Kasumi-1 (cell line): ENCODE measurements at places on chromosomes 12 and 14.

GRCh38 chr14:43894534-43894933, 612.5 kb downstream of the FSCB start:
- peak; percentile 58 for DNase-seq

GRCh38 chr12:68378872-68379606, 46.9 kb upstream of the MDM1 start:
- DNase-seq, result no peak

- no peak for DNase-seq
Measured at GRCh38 chr14:64795211-64795610, 84.5 kb downstream of the SPTB start.

DNA sequence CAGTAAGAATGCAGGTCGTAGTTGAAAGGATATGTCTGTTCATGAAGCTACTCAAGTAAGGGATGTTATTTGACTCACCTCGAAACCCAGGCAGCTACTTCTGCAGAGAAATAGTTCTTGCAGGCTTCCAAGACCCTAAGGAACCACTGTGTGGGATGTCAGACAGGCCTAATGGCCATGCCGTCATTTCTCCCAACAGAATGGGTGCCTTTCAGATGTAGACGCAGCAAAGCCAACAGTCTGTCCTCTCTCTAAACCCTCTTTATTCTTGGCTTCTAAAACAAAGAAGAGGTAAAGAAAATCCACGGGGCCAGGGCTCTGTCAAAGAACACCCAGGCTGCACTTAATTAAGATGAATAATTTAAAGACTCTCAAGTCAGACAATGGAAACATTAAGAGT, 19.0 kb upstream of the ACTN1 start:
- no peak for DNase-seq

DNA sequence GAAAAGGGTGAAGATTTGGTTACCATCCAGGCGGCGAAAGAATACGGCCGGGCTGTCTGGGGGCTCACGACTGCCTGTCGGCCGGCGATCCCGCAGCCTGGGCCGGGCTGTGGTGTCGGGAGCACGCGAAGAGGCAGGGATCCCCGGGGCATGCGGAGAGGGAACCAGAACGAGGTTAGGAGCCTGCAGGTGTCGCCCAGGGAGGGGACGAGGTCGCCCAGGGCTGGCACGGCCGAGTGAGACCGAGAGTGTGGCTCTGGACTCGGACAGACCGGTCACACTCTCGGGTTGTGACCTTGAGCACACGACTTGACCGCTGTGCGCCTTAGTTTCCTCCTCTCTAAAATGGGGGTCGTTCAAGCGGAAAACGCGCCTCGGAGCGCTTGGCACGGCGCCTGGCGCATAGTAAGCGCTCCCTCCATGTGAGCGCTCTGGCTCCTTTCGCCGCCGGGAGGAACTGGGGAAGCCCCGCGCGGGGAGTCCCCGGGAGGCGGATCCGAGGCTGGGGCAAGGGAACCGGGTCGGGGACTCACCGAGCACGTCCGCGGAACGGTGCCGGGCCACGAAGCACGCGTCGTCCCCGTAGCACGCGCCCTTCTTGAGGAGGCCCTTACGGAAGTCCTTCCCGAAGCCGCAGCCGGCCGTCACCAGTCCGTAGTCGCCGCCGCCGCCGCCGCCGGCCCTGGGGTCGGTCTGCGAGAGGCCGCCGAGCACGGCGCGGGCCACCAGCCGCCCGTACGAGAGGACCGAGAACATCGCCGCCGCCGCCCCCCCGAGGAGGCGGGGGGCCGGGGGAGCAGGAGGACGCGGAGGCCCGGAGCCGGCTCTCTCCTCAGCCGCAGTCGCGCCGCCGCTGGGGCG, 612 bp downstream of the PPTC7 start:
- DNase-seq, result peak; percentile 48

- no peak for DNase-seq
Measured at GRCh38 chr14:21197418-21198205, 41.7 kb upstream of the OR5AU1 start.

DNA sequence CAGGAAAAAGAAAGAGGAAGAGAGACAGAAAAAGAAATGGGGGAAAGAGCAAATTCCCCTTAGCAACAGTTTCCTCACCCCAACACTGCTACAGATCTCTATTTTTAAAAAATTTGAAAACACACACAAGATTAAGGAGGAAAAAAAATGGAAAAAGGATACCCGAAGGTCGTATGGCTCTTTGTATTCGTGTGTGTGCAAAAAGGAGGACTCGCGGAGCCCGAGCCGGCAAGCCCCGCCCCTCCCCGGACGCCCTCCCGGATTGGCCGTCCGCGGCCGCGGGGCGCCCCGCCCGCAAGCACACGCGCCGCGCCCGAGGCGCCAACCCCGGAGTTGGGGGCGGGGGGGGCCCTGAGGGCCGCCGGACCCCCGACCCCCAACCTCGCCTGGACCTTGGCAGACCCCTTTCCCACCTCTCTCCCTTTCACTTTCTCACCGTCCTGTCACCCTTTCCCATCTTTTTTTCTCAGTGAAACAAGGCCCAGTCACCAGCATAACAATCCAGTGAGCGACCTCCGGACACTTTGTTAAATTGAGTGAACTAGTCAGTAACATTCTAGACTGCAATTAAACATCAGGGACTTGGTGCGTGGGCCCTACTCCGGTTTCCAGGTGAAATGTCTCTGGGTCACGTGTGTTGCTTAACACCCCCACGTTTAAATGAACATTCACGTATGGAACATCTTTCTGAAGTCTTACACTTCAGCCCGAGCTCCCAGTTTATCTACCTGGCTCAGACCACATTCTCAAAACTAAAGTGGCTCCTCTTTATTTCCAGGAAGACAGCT, at the start of gene C14orf93:
Gene C14orf93, minus strand, starts transcription at position 205 of the 788 bp plus-strand sequence. CDS start 11,120 bp downstream, outside the sequence.
- DNase-seq, result peak; percentile 71

DNA sequence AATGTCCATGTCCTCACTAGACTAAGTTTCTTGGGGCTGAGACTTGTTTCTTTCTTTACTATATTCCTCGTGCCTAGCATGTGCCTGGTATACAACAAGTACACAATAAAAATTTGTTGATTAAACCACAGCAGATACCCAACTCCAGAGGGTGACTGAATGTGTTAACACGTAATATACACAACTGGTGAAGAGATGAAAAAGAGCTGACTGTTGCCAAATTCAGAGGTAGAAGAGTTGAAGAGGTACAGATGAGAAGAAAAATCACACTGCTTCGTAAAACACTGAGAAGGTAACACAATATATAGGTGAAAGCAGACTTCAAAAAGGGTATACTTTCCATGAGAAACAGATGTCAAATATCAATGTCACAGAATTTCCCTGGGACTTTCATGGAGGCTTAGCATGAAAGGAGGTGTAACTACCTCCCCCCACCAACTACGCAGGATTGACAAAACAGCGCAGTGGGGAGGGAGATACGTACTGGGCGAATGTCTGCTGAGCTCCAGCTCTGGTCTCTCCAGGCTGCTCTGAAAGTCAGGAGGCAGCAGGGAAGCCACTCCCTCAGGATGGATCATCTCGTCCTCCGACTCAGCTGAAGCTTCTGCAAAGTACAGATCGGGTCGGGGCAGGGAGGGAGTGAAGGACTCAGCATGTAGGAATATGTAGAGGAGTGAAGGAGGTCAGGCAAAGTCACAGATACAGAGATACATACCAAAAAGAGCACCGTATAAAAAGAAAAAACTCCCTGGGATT, 5.3 kb downstream of the ACIN1 start:
- no peak for DNase-seq

DNA sequence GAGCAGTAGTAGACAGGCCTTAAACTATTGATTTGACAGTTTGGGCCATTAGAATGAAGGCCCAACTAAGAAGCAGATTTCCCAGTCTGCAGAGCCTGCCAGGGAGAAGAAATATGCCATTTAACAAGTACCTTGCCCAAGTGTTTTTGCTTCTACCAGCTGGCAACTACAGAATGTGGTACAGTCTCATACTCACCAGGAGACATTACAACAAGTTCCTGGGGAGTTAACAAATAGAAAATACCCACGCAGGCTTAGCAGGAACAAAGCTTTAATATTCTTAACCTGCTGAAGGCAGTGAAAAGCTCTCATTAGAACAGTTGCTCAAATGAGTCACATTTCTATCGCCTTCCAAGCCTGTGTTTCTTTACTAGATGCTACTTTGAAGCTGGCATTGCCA, 241.0 kb downstream of the TMEM117 start:
- no peak for DNase-seq

- no peak for DNase-seq
Measured at GRCh38 chr12:129790930-129791329, 112.9 kb downstream of the TMEM132D start.

DNA sequence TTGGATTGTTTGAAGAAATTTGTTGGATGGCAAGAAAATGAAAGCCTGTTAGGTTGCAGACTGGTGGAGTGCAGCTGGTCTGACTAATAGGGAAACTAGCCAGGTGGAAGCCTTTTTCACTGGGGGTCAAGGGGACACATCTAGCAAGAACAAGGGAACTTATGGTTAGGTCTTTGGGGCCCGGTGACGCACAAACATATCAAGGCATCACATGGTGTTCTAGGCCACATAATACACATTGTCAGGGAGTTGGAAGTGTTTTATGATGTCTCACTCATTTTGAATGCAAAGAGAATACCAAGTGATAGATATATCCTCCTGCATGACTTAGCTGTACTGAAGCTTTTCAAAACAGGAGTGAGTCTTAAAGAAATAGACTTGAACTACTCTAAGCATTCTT, 351.2 kb downstream of the KCNH5 start:
- no peak for DNase-seq

DNA sequence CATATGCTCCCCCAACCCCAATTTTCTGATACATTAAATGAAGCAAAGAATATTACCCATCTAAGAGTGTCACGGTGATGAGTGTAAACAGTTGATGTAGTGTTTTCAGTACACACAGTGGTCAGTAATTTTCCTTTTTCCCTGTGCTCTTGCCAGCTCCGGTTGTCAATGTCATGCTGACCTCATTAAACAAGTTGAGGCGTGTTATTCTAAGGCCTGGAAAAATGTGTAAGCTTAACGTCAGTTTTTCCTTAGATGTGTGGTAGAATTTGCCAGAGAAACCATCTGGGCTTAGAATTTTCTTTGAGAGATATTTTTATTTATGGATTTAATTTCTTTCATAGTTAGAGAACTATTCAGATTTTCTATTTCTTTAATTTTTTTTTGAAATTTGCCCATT, 11.7 kb upstream of the SERPINA6 start:
- no peak for DNase-seq

DNA sequence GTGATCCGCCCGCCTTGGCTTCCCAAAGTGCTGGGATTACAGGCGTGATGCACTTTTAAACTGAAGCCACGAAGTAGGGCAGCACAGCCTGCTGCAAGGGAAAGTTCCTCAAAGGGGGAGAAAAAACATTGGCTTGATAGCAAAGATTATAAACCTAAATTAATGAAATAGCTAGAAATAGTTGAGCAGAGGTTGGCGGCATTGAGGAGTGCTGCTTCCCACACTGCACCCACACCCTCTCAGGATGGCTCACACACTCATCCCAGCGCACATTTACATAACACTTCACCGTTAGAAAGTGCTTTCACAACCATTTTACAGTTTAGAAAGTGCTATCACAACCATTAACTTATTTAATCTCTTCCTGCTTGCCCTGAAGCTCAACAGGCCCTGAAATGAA, 44.4 kb upstream of the TCL1A start:
- no peak for DNase-seq

DNA sequence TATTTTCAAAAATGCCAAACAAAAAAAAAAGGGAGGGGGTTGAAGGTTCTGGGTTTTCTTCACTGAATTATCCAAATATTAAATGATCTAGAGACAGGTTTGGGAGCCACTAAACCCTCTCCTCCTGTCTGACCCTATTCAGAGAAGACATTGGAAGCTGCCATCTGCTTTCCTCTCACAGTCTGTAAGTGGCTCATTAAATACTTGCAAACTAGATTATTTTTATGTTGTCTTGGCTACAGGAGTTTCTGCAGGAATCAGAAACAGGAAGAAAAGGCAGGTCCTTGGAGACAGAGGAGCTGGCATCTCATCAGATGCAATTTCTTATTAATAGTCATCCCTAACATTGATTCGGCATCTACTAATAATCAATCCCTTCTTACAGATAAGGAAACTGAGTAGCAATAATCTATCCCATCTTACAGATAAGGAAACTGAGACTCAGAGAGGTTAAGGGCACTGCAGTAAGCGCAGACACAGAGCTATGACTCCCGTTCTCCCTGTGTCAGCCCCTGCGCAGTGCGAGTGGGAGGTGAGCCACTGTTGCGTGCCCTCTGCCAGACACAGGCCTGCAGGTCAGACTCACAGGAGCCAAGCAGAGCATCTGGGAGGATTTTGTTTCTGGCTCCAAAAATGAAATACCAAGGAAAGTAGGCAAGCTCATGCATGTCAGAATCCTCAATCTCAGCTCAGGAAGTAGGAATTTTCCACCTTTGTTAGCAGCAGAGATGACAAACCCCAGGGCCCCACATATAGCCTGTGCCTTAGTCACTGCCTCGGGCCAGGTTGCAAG, 11.0 kb downstream of the BDKRB2 start:
- DNase-seq, result no peak

- no peak for DNase-seq
Measured at GRCh38 chr12:4117386-4118016, 156.1 kb upstream of the CCND2 start.

DNA sequence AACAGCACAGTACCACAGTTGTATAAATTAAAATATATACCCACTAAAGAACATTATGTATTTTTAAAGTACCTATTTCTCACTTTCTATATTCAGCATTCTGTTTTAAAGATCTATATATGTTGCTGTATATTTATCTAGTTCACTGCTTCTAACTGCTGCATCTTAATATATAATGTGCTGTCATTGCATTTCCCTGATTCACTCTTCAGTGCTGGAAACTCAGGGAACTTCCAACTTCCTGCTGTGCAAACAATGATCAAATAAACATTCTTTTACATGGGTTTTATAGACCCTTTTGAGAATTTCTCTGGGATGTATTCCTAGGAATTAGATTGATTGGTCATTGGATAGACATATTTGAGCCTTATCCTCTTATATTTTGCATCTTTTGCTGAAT, 379.1 kb downstream of the APAF1 start:
- no peak for DNase-seq

- DNase-seq, result no peak
Measured at GRCh38 chr12:113061061-113061694, 4.6 kb downstream of the DTX1 start.
